ENCODE measurements at places on chromosomes 1 and 21. TPM values are rescaled to one million over a fixed set of nuclear protein-coding genes. Genes with fewer than 3 reads are reported as not detected.

- no peak for DNase-seq
Observed at GRCh38 chr1:150968491-150968890, 6.1 kb downstream of the CERS2 start.

GRCh38 chr1:97837161-97837560 is 83.7 kb downstream of the DPYD start:
- no peak for DNase-seq

Gene SYT11
- 6.6 TPM for total RNA-seq

Gene SPATA1
- total RNA-seq, result 8.6 TPM

- DNase-seq, result peak; percentile 62
Observed at GRCh38 chr1:1020415-1021009, 592 bp downstream of the AGRN start.

Gene ERRFI1
- total RNA-seq, result 1.5 TPM

- peak; percentile 79 for DNase-seq
Observed at GRCh38 chr1:160085686-160086455, 4.5 kb downstream of the KCNJ9 start.

DNA sequence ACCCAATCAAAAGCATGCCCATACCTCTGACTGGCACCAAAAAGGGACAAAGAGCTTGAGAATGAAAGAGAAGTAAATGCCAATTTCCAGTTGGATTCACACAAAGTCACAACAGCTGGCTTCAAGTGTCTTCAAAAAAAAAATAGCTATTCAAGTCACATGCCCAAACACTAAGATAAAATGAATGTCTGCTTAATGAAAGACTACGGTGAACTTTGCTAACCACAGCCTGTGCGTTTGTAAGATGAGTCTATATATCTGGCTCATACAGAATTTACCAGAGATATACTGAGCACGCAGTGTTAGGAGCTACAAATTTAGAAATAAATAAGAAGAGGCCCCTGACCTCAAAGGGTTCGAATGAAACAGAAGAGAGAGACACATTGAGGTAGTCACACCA is 73.2 kb downstream of the DAB1 start:
- no peak for DNase-seq

GRCh38 chr21:44454058-44454457 is 1.3 kb upstream of the LRRC3 start:
- no peak for DNase-seq
